Mesothelial cell of epicardium (in vitro differentiated cells): ENCODE measurements at places on chromosomes 6 and 20.

GRCh38 chr6:129684903-129685661 lies 24.9 kb downstream of the ARHGAP18 start:
- H3K4me1 ChIP-seq = peaks cover 25% of the 10 kb centered on the region
- no peak for DNase-seq
- no peaks in the 10 kb centered on the region for H3K36me3 ChIP-seq

DNA sequence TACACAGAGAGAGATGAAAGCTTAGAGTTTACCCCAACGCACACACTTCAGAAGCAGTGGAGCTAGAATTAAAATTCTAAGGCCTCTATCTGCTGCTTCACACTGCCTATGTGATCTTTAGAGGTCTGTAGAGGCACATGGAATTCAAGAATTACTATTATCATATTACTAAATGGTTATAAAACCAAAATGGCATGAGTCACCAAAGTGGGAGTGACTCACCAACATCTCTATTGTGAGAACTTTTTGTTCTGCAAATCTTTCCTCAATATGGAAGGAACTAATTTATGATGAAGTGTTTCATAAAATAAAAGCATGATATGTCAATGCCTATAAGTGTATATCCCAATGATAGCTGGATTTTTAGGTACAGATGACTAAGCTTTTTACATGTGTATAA lies 28.5 kb upstream of the TMEM244 start:
- H3K4me3 ChIP-seq = no peak overlapping the region
- peaks cover 24% of the 10 kb centered on the region for H3K27me3 ChIP-seq
- no peak for DNase-seq
- no peak overlapping the region for H3K27ac ChIP-seq

DNA sequence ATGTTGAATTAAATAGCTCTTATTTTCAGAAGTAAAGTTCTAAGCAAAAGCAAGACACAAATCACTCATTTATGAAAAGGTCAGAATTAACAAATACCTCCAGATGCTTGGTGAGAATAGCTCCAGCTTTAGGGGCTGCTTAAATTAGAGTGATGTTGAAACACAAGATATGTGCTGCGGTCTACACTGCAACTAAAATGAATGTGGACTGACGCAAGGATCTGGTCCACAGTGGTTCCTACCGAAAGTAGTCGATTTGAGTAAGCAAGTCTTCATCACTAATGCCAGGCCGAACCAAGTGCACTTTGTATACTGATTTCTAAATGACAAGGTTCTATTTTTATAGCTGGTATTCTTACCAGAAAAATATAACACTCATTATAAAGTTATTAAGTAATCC lies 96.3 kb downstream of the PRDM1 start:
- no peak overlapping the region for H3K27ac ChIP-seq
- H3K27me3 ChIP-seq = no peaks in the 10 kb centered on the region
- H3K4me1 ChIP-seq = no peaks in the 10 kb centered on the region
- no peak for DNase-seq

DNA sequence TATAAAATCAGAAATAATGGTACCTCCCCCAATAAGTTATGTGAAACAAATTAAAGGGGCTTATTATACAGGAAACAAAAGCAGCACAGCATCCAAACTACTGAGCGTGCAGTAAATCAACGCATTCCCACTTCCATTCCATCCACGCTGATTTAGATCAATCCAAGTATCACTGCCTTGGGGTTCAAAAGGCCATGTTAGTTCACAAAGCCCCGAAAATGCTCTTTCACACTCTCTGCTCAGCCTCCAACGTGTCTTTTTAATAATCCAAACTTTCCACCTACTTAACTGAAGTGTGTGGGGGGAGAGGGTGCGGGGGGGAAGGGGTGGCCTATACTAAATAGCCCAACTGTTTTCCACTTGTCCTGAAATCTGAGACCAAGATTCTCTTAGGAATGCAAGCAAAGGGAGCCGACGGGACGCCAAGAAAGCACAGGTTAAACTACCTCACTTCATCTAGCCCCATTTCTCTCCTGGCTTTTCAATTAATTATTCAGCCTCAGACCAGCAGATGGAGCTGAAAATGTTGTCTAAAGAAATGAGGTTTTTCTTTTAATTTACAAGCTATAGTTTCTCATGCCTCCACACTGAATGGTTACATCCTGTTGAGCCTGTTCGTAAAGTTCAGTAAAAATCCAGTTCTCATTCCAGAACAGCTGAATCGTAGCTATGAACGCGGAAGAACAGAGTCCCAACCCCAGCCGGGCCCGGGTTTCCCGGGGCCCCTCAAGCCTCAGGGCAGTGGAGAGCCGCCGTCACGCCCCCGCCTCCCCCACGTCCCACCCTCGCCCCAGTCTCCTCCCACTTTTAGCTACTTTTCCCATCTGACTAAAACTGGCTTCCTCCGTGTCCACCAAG lies 1.0 kb upstream of the NXT1 start:
- H3K27ac ChIP-seq = peak overlapping the region; percentile 100
- H3K27me3 ChIP-seq = no peaks in the 10 kb centered on the region
- no peak for DNase-seq
- peaks cover 35% of the 10 kb centered on the region for H3K4me1 ChIP-seq
- peak overlapping the region; percentile 96 for H3K4me3 ChIP-seq

- H3K4me1 ChIP-seq = peaks cover 23% of the 10 kb centered on the region
- H3K27me3 ChIP-seq = peaks cover 10% of the 10 kb centered on the region
- no peak overlapping the region for H3K4me3 ChIP-seq
Measured at GRCh38 chr6:35341557-35341956, 801 bp upstream of the PPARD start.

DNA sequence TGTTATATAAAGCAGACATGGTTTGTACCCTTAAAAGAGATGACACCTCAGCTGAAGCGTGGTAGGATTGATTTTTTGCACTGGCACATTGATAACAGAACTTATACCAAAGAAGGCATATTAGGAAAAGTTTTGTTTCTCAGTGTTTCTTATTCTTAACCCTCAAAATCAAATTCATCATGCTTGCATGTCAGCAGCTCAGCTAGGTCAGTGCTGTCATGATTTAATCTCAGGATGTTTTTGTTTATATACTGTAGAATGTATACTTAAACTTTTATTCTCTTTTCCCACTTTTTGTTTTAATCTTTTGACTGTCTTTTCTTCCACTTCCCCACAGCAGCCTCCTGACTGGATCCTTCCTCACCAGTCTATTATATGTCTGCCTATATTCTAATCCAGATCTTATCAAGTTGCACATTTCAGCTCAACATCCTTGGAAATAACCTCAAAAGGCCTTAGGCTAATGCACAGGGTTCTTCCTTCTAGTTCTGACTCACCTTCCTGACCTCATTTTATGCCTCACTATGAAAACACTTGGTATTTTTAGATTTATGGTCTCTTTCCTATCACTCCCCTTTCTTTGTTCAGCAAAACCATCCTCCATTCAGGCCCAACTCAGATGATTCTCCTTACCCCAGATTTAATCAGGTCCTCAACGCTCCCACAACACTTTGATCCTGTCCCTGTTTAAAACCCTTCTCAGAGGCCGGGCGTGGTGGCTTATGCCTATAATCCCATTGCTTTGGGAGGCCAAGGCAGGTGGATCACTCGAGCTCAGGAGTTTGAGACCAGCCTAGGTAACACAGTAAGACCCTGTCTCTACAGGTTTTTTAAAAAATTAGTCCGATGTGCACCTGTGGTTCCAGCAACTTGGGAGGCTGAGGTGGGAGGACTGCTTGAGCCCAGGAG lies 7.2 kb downstream of the HEBP2 start:
- no peak overlapping the region for H3K4me3 ChIP-seq
- DNase-seq = no peak
- no peaks in the 10 kb centered on the region for H3K27me3 ChIP-seq

DNA sequence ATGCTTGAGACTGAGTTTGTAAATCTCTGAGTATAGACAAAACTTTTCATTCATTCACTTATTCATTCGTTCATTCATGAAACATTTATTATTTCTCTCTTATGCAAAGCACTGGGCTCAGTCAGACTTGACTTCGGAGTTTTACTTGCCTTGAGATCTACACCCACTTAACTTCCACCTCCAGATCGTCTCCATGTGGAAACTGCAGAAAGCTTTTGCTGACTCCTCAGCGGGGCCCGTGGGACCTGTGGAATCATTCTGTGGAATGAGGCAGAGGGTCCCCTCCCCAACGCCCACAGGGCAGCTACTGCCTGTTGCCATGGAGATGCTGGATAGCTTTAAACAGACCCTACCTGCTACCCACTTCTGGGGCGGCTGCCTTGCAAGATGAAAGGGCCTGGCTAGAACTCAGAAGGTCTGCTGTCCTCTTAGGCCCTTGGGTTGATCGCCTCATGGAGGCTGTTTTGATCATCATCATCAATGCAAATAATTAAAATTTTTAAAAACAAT lies 66.4 kb upstream of the KCNG1 start:
- H3K27ac ChIP-seq = no peak overlapping the region
- H3K27me3 ChIP-seq = no peaks in the 10 kb centered on the region
- no peak for DNase-seq
- H3K4me3 ChIP-seq = no peak overlapping the region
- H3K4me1 ChIP-seq = peaks cover 27% of the 10 kb centered on the region

DNA sequence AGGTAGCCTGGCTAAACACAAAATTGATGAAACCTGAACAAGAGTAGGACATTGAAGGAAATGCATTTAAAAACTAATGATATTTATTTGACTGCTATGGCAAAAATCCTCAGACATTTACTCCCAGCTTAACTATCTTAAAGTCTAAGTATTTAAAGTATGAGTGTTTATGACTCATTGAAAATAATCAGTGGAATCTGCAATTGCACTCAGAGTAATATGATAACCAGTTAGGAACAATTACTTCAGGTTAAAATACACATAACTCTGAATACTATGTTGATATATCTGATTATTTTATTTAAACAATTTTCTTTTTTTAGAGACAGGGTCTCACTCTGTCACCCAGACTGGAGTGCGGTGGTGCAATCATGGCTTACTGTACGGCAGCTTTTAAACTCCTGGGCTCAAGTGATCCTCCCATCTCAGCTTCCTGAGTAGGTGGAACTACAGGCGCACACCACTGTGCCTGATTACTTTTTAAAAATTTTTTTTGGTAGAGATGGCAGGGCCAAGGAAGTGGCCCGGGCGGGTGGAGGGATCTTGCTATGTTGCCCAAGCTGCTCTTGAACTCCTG lies 43.9 kb downstream of the FILIP1 start:
- H3K4me1 ChIP-seq = peaks cover 5% of the 10 kb centered on the region
- no peak overlapping the region for H3K4me3 ChIP-seq
- no peaks in the 10 kb centered on the region for H3K36me3 ChIP-seq
- no peak for DNase-seq
